ENCODE measurements at places on chromosomes 13 and 19.

DNA sequence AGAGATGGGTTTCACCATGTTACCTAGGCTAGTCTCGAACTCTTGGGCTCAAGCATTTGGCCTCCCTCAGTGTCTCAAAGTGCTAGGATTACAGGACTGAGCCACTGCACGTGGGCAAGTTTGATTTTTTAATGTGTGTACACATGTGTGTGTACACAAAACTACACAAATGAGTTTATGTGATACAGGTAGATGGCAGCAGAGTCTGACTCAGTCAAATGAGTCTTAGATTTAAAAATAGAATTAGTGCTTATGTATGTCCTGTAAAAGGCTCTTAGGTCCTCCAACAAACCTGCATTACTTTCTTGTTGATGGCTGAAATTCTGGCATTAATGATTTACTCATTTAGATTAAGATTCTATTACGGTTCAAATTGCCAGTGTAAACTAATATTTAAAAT is 293.7 kb downstream of the PCDH17 start:
- no peak for DNase-seq

DNA sequence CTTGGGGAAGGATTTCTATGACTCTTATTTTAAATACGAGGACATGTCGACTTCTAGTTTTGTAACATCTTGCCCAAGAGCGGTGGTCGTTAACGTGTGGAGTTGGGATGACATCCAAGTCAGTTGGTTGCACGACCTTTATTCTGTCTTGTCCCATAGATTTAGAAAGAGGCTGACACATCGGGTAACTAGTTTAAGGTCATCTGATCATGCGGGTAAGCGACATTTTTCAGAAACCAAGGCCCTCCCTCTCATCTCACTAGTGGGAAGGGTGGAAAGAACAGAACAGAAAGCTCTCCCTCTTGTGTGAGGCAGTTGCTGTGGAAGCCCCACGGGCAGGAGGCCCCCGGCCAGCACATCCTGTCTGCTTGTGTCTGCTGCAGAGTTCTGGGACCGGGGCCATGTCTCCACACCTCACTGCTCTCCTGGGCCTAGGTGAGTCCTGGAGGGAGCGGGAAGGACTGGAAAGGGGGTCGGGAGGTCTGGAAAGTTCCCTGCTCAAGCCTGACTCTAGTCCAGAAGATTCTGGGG is at the start of gene LAIR2:
Gene LAIR2, plus strand, starts transcription at position 314 of the 531 bp plus-strand sequence. Its CDS starts 88 bp downstream, at position 402.
- no peak for DNase-seq

GRCh38 chr13:52156724-52157261 is 2.6 kb downstream of the NEK3 start:
- DNase-seq = no peak

GRCh38 chr19:1567116-1567847 is 843 bp downstream of the MEX3D start:
- no peak for DNase-seq

- DNase-seq = no peak
Measured at GRCh38 chr13:33550276-33550675, 264.7 kb upstream of the STARD13 start.

All from anterior cingulate cortex (tissue), 58 donors.